Liver (tissue), 10 donors: ENCODE measurements at places on chromosomes 5 and 9.
A peak's percentile ranks its signal among the peaks of the same experiment; 100 is the strongest.

DNA sequence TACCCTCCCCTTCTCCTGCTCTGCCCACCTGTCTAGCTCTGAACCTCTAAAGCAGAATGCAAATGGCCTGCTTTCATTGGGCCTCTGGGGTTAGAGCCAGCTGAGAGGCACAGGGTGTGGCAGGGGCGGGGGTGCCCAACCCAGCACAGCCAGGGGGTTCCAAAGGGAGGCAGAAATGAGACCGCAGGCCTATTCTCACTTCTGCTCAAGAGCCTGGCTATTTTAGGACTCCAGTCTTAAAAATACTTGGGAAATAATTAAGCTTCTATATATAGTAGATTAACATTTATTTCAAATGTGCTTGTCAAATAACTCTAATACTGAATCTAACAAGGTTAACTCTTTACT is 5.7 kb downstream of the QSOX2 start:
- peaks cover 3% of the 10 kb centered on the region for H3K4me1 ChIP-seq
- DNase-seq = peak; percentile 71
- H3K36me3 ChIP-seq = no peaks in the 10 kb centered on the region
- H3K27me3 ChIP-seq = no peaks in the 10 kb centered on the region

GRCh38 chr9:98950262-98950661 is 6.6 kb downstream of the COL15A1 start:
- no peak overlapping the region for H3K27ac ChIP-seq
- DNase-seq = no peak
- no peaks in the 10 kb centered on the region for H3K4me1 ChIP-seq

- H3K36me3 ChIP-seq = peaks cover 81% of the 10 kb centered on the region
- no peaks in the 10 kb centered on the region for H3K4me1 ChIP-seq
- DNase-seq = no peak
- no peaks in the 10 kb centered on the region for H3K27me3 ChIP-seq
- H3K27ac ChIP-seq = no peak overlapping the region
- peak overlapping the region; percentile 2 for H3K4me3 ChIP-seq
Observed at GRCh38 chr5:180235846-180236245, 26.8 kb upstream of the RASGEF1C start.

- no peak for DNase-seq
- H3K4me1 ChIP-seq = no peaks in the 10 kb centered on the region
- no peak overlapping the region for H3K4me3 ChIP-seq
- no peak overlapping the region for H3K27ac ChIP-seq
- peaks cover 51% of the 10 kb centered on the region for H3K36me3 ChIP-seq
Observed at GRCh38 chr9:132896906-132897305, 18.2 kb downstream of the SPACA9 start.

DNA sequence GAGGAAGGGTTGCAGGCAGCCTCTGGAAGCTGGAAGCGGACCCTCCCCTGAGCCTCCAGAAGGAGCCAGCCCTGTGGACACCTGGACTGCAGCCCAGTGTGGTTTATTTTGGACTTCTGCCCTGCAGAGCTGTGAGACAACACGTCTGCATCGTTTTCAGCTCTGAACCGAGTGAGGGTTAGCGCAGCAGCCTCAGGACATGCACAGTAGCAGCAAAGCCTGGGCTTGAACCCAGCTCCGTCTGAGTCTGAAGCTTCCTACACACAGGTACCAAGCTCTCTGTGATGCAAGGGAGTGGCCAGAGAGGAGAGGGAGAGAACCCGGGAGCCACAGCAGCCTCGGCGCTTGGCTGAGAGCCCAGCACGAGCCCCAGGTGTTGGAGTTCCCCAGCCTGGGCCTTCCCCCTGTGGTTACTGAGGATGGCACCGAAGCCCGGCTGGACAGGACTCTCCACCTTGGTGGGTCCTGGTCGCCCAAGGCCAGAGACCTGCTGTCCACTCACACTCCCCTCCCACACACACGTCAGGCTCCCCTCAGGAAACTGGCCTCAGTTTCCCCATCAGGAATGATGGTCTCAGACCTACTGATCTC is 128.2 kb downstream of the OLFM1 start:
- peak; percentile 45 for DNase-seq
- no peaks in the 10 kb centered on the region for H3K36me3 ChIP-seq
- H3K4me3 ChIP-seq = no peak overlapping the region
- peaks cover 14% of the 10 kb centered on the region for H3K27me3 ChIP-seq

- no peaks in the 10 kb centered on the region for H3K36me3 ChIP-seq
- no peak overlapping the region for H3K27ac ChIP-seq
- H3K27me3 ChIP-seq = no peaks in the 10 kb centered on the region
- no peak for DNase-seq
Observed at GRCh38 chr5:56039985-56040384, 45.2 kb upstream of the IL6ST start.

DNA sequence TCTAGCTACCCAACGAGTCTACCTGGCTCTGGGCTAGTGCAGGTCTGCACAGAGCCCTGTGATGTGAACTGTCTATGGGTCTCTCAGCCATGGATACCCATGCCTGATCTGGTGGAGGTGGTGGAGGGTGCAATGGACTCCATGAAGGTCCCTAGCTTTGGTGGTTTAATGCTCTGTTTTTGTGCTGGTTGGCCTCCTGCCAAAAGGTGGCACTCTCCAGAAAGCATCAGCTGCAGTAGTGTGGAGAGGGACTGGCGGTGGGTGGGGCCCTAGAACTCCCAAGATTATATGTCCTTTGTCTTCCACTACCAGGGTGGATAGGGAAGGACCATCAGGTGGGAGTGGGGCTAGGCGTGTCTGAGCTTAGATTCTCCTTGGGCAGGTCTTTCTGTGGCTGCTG is 290.1 kb downstream of the AGTPBP1 start:
- H3K27me3 ChIP-seq = no peaks in the 10 kb centered on the region
- H3K27ac ChIP-seq = no peak overlapping the region
- no peak overlapping the region for H3K4me3 ChIP-seq
- H3K4me1 ChIP-seq = no peaks in the 10 kb centered on the region
- H3K36me3 ChIP-seq = no peaks in the 10 kb centered on the region

- no peak overlapping the region for H3K4me3 ChIP-seq
- no peaks in the 10 kb centered on the region for H3K27me3 ChIP-seq
- H3K36me3 ChIP-seq = no peaks in the 10 kb centered on the region
- H3K4me1 ChIP-seq = no peaks in the 10 kb centered on the region
- no peak overlapping the region for H3K27ac ChIP-seq
Observed at GRCh38 chr9:124792257-124793014, 15.5 kb downstream of the OLFML2A start.

- DNase-seq = peak; percentile 87
- H3K36me3 ChIP-seq = no peaks in the 10 kb centered on the region
- H3K27ac ChIP-seq = peak overlapping the region; percentile 3
- peaks cover 23% of the 10 kb centered on the region for H3K4me1 ChIP-seq
Observed at GRCh38 chr5:154653764-154654485, 101.3 kb upstream of the LARP1 start.

- H3K4me3 ChIP-seq = peak overlapping the region; percentile 87
- peak; percentile 56 for DNase-seq
- H3K4me1 ChIP-seq = peaks cover 3% of the 10 kb centered on the region
- H3K27me3 ChIP-seq = no peaks in the 10 kb centered on the region
- no peaks in the 10 kb centered on the region for H3K36me3 ChIP-seq
- H3K27ac ChIP-seq = peak overlapping the region; percentile 93
Observed at GRCh38 chr9:79573412-79573923, 1.7 kb downstream of the TLE4 start.

GRCh38 chr5:73749485-73750270 is 123.7 kb downstream of the ARHGEF28 start:
- no peaks in the 10 kb centered on the region for H3K4me1 ChIP-seq
- H3K27ac ChIP-seq = no peak overlapping the region
- no peaks in the 10 kb centered on the region for H3K27me3 ChIP-seq
- DNase-seq = no peak

DNA sequence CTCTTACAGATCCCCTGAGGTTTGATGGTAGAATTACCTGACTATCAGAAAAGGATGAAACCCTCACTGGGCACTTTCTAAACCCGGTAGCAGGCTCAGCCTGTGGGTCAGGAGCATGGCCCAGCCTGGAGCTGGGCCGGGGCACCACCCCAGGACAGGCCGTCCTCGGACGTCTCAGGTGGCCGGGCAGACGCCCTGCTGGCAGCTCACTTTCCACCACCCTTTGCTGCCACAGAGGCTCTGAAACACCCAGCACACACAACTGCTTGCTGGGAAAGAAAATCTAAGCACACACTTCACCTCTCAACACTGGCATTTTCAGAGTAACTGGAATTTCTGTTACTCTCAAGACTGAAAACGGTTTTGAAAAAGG is 4.4 kb downstream of the UBAC1 start:
- H3K27me3 ChIP-seq = no peaks in the 10 kb centered on the region
- no peak for DNase-seq
- no peak overlapping the region for H3K4me3 ChIP-seq
- H3K36me3 ChIP-seq = peaks cover 15% of the 10 kb centered on the region

- H3K36me3 ChIP-seq = no peaks in the 10 kb centered on the region
- H3K4me3 ChIP-seq = no peak overlapping the region
- DNase-seq = no peak
- H3K27me3 ChIP-seq = no peaks in the 10 kb centered on the region
- H3K4me1 ChIP-seq = peaks cover 21% of the 10 kb centered on the region
- H3K27ac ChIP-seq = peak overlapping the region; percentile 71
Observed at GRCh38 chr9:105065098-105066088, 137.4 kb upstream of the ABCA1 start.

GRCh38 chr9:14935106-14935751 is 25.0 kb upstream of the FREM1 start:
- H3K36me3 ChIP-seq = no peaks in the 10 kb centered on the region
- DNase-seq = no peak
- no peak overlapping the region for H3K27ac ChIP-seq
- H3K4me1 ChIP-seq = no peaks in the 10 kb centered on the region
- H3K4me3 ChIP-seq = no peak overlapping the region

- no peaks in the 10 kb centered on the region for H3K27me3 ChIP-seq
- H3K27ac ChIP-seq = no peak overlapping the region
- H3K4me3 ChIP-seq = no peak overlapping the region
- no peaks in the 10 kb centered on the region for H3K36me3 ChIP-seq
- peaks cover 32% of the 10 kb centered on the region for H3K4me1 ChIP-seq
Observed at GRCh38 chr5:111728941-111729340, 28.1 kb downstream of the NREP start.

DNA sequence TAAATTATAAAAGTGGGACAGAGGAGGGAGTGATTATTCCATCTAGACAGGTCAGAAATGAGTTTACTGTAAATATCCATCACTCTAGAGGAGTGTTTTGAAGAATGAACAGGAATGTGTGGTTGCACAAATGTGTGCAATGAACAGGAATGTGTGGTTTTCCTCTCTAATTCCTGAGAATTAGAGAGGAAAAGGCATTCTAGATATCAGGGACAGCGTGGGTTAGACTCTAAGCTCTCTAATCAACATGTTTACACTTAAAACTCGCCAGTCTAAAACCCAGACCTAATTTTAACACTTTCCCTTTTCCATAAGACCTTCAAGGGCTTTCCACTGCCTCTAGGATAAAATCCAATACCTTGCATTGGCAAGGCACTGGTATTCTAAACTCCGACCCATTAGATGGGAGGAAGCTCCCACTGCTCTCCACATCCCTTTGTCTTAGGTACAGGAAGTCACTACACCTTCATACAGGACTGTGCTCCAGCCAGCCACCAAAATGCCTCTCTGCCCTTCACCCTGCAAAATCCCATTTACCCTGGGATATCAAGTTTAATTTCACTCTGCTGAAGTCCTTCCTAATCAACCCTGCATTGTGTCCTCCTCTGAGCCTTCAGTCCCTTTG is 67.9 kb downstream of the NFIB start:
- H3K4me3 ChIP-seq = no peak overlapping the region
- DNase-seq = no peak
- H3K27me3 ChIP-seq = no peaks in the 10 kb centered on the region
- H3K27ac ChIP-seq = no peak overlapping the region
- peaks cover 1% of the 10 kb centered on the region for H3K4me1 ChIP-seq

DNA sequence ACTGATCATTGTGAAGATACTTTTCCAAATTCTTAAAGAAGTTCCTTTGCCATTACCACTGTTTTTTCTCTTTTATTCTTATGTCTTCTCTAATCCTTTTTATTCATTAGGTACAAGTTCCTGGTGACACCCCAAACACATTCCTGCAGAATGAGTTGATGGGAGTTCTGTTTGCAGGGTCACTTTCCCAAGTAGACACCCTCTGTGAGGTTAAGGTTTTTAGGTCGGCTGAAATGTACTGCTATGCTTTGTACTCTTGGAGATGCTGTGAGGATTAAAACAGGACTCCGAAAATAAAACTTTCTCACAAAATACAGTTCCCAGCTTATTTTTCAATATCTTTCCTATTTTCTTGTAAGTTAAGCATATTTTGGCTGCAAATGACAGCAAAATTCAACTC is 143.3 kb upstream of the TLE4 start:
- H3K36me3 ChIP-seq = peaks cover 2% of the 10 kb centered on the region
- DNase-seq = no peak
- H3K4me3 ChIP-seq = no peak overlapping the region

DNA sequence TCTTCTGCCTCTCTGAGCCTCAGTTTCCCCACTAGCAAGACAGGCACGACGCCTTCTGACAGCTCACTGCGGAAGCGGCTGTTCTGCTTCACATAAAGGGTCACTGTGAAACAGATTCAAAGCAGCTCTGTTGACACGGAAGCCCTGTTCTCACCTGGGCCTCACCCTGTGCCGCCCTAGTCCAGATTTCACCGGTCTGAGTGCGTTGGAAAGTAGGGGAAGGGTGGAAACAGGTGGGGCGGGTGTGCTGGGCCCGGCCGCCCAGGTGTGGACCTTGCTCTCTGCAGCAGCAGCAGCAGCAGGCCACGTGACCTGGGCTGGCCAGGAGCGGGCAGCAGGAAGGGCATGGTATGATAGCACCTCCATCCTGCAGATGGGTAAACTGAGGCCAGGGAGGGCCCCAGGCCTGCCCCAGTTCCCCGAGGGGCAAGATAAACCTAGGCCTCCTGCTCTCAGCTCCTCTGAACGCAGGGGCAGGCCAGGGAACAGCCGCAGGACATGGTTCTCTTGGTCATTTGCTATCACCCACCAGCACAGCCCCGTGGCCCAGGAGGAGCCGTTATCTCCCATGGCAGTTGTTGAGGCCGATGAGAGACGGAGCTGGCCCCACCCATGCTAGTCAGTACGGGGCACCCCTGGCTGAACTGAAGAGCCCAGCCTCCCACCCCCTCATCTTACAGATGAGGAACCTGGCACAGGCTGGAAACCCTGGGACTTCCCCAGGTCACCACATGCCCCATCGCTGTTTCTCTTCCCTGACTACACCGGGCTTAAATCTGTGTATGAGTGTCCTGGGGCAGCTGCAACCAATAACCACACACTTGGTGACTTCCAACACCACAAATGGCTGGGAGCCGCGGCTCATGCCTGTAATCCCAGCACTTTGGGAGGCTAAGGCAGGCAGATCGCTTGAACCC is 12.1 kb downstream of the PTGES2 start:
- peaks cover 11% of the 10 kb centered on the region for H3K4me1 ChIP-seq
- H3K36me3 ChIP-seq = peaks cover 4% of the 10 kb centered on the region
- H3K27me3 ChIP-seq = no peaks in the 10 kb centered on the region

GRCh38 chr9:104866191-104866590 is 61.8 kb downstream of the ABCA1 start:
- H3K27ac ChIP-seq = peak overlapping the region; percentile 31
- H3K4me1 ChIP-seq = peaks cover 74% of the 10 kb centered on the region
- H3K27me3 ChIP-seq = no peaks in the 10 kb centered on the region
- no peak for DNase-seq

DNA sequence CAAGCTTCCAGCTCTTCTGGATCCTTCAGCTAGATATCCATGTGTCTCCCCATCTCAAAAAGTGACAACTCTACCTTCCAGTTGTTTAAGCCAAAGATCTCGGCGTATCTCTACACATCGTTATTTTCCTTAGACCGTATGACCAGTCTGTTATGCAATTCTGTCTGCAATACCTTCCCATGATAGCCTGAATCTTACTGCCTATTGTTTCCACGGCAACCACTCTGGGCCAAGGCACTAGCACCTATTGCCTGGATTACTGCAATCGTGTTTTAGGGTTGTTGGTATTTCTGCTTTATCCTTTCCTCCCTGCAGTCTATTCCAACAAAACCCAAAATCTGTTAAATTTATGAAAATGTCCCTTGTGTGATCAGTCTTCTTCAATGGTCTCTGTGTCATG is 448.4 kb downstream of the MTRR start:
- H3K27me3 ChIP-seq = no peaks in the 10 kb centered on the region
- H3K36me3 ChIP-seq = no peaks in the 10 kb centered on the region
- H3K27ac ChIP-seq = no peak overlapping the region
- no peak overlapping the region for H3K4me3 ChIP-seq
- H3K4me1 ChIP-seq = no peaks in the 10 kb centered on the region
